ENCODE measurements at places on chromosomes 12 and 14.
A peak's percentile ranks its signal among the peaks of the same experiment; 100 is the strongest.

- peak; percentile 21 for DNase-seq
Observed at GRCh38 chr14:21940887-21941856, 267.6 kb upstream of the OR4E1 start.

DNA sequence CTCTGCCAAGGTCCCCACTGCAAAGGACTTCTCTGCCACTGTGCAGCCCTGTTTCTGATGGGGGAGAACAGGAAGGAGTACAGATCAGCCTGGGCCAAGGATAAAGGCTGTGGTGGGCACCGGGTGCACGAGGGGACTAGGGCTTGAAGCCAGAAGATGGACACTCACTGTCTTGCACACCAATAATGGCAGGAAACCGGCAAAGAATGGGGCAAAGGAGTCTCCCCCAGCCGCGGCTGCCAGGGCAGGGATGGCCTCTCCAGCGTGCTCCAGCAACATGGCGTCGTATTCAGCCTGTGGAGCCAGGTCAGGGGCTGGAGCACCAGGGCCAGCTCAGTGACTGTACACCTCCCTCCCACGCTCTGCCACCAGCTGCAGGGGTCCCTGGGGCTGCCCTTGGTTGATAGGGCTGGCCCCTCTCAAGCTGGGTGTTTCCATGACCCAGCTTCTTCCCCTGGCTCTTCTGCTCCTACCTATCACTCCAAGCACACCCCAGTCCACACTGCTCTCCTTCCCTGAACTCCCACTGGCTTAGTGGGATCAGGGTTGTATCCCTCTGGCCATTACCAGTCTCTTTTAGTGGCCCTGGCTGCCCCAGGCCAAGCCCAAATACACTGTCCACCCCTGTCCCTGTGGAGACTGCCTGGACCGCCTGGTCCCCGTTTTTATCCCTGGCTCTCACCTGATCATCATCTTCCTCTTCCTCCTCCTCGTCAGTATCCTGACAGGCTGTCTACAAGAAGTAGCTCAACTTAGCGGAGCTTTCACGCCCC, 6.3 kb downstream of the IPO4 start:
- DNase-seq: no peak

DNA sequence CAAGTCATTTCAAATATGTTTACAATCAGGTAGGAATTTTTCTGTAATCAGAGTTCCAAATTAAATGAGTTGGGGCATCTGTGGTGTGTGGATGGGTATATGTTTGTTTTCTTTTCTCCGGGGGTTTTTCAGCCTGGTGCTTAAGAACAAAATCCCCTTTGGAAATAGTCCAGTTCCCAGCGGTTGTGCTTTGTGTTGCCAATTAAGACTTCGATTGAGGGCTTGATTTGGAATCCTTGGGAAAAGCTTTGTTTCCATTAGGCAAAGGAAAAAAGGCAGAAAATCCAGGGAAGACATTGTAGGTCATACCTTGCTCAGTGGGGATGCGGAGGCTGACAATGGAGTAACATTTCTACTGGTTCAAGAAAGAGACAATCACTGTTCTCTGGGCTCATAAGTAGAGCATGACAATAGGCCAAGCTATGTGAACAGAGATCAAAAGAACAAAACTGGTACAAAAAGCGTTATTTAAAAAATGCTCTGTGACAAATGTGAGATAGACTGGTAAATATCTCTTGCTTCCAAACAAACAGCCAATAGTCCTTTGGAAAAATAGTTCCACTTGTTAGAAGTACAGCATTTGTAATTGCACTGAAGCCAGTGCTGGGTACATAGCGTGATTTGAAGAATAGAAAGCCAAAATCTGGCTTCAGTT, 79.7 kb downstream of the EML1 start:
- no peak for DNase-seq

DNA sequence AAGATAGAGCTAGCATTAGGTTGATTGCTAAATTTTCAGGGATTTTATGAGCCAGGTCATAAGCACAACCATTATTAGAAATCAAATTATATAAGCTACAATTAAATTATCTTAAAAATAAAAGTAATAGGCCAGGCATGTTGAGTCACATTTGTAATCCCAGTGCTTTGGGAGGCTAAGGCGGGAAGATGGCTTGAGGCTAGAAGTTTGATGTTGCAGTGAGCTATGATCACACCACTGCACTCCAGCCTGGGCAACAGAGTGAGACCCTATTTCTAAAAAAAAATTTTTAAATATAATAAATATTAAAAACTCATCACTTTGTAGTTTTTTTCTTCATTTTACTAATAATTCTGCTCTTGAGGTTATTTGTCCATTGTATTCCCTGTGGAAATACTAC, 1.9 kb upstream of the LIMA1 start:
- no peak for DNase-seq

- DNase-seq: no peak
Observed at GRCh38 chr12:86623267-86623666, 367.1 kb upstream of the MGAT4C start.

DNA sequence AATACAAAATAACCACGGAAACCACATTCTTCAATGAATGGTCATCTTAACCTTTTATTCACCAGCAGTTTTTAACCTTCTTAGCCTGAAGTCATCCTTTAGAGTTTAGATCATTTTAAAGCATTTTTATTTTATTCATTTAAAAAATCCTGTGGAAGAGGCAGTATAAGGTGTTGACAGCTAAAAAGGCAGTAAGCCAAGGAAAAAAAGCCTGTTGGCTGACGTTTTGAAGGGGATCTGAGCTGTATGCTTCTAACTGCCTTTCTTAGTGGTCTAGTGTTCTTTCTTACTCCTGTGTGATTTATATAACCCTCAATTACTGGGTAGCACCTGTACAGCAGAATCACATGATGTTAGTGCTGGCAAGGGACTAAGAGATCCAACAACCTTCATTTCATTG, 438.3 kb upstream of the SEL1L start:
- DNase-seq: no peak

GRCh38 chr12:67716817-67717216, 68.3 kb downstream of the DYRK2 start:
- no peak for DNase-seq

GRCh38 chr12:126191031-126191891, 1126.0 kb downstream of the AACS start:
- DNase-seq: no peak

DNA sequence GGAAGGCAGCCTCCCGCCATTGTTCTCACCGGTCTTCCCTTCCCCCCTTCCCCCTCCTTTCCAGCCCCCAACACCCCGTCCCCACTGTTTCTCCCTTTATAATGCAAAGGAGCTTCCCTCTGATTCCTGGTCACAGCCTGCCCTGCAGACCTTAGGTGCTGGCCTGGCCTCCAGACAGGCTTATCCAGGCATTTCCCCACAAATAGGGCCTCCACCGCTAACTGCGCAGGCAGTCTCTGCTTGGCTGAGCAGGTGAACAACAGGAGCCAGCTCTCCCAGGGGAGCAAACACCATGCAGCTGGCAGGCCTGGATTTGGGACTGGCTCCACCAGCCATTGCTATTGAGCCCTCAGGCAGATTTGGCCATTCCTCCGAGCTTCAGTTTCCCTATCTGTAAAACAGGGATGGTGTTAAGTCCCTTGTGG, 46.0 kb downstream of the SMIM41 start:
- no peak for DNase-seq

- no peak for DNase-seq
Observed at GRCh38 chr14:94066089-94066676, 14.8 kb downstream of the DDX24 start.

DNA sequence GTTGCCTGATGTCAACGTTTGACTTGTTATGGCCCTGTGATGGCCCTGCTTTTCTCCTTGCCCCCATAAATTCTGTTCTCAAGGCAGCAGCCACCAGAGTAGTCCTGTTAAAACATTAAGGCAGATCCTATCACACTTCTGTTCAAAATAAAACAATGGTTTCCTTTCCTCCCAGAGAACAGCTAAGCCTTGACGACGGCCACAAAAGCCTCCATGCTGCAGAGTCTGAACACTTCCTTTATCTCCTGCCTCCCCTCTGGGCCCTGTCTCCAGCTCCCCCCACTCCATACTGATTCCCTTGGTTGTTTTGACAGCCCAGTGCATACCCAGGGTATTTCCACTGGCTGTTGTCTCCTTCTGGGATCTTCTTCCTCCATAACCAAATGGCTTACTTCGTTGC, 618.1 kb downstream of the MED13L start:
- DNase-seq: no peak

DNA sequence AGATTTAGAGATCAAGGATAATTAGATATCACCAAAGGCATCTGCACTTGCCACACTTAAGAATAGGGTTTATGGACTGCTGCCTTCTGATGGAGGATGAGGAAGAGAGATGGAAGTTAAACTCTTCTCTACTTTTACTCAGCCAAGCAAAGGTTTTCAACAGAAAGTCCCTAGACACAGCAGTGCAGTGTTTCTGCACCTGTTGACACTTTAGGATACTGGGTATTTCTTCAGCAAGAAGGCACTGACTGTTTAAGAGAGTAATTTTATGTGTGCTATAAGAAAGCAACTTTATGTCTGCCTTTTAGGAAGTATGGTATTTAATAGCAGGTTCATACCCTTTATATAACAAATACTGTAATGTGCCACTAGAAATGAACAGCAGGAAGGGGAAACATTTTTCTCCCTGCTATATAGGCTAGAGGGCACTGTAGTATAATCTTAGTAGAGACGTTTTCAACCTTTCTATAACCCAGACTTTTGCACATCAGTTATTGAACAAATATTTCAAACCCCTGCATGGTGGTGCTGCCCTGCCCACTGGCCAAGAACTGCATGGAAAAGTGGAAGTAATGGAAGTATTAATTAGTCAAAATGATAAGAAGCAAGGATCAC, 225.0 kb upstream of the GRIP1 start:
- DNase-seq: no peak

- no peak for DNase-seq
Observed at GRCh38 chr12:113440947-113441782, 19.0 kb downstream of the SDSL start.

DNA sequence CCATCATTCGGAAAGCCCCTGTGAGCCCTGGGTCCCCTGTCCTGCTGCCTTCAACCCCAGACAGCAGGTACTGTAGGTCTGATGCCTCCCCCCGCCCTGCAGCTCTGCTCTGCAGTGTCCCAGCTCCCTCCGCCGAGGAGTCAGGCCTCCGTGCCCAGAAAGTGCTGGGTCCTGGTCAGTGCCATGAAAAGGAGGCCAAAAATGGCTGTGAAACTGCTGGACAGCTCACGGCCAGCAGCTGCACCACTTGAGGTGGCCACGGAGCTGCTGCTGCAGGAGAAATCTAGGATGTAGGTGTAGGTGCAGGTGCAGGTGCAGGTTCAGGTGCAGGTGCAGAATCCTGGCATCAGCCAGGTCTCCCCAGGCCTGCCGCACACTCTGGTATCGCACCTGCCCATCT, 196.1 kb downstream of the SLC15A4 start:
- DNase-seq: no peak

- no peak for DNase-seq
Observed at GRCh38 chr12:124298685-124299410, 4.0 kb downstream of the RFLNA start.

- DNase-seq: no peak
Observed at GRCh38 chr12:107362960-107363359, 269.6 kb upstream of the CRY1 start.
